ENCODE measurements at places on chromosomes 5 and 9.

- no peak for DNase-seq
Observed at GRCh38 chr5:16750445-16750844, 133.6 kb upstream of the RETREG1 start.

DNA sequence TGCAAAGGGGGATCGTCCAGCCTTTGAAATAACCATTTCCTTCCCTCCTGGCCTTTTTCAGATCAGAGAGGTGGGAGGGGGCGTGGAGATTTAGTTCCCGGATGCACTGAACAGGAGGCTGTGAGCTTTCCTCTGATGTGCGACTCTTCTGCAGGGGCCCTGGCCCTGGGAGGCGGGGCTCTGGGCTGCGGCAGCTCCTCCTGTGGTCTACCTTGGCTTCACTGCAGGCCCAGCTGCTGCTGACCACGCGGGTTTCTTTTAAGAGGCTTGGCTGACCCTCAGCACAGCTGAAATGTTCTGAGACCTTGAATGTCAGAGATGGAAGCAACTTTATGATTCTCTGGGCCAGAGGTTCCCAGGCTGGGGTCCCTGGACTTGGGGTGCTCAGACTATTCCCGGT is 27.0 kb upstream of the COL15A1 start:
- no peak for DNase-seq

- DNase-seq: no peak
Observed at GRCh38 chr9:81841333-81841732, 86.9 kb upstream of the SPATA31D4 start.

GRCh38 chr5:30991462-30991861 is 202.0 kb upstream of the CDH6 start:
- DNase-seq: no peak

- DNase-seq: no peak
Observed at GRCh38 chr5:82111191-82111590, 139.4 kb downstream of the ATG10 start.

DNA sequence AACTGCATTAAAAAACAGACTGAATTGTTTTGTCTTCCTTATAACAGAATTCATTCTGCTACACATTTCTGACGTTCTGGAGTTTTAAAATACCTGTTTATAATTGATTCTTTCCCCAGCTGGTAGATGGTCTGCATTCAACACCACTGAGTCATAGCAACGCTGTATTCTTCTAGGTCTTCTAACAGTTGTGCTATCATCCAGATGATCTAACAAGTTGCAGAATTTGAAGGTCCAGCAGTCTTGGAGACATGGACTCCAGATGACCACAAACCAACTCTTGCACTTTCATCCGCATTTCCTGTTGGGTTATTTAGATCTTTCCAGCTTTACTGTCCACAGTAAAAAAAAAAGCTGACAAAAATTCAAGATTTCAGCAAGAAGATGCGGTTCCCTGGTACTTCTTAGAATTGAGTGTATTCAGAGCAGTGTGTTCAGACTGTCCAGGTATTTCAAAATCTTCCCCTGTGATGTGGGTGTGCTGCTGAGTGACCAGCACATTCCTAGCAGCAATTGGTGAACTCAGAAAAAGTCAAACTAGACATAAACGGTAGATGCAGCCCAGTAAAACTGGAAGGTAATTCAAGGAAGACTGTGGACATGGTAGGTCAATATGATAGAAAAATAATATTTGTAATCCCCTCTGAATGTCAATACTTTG is 50.2 kb downstream of the CSNK1A1 start:
- DNase-seq: no peak

- DNase-seq: no peak
Observed at GRCh38 chr5:75710637-75711036, 6.6 kb downstream of the POC5 start.
